Activated CD8-positive, alpha-beta memory T cell treated with anti-CD3 and anti-CD28 coated beads, Interleukin-2, amount 10 ng/mL, durations not matched to agents 7 days and 5 days (primary cell): ENCODE measurements at places on chromosomes 4 and X.

DNA sequence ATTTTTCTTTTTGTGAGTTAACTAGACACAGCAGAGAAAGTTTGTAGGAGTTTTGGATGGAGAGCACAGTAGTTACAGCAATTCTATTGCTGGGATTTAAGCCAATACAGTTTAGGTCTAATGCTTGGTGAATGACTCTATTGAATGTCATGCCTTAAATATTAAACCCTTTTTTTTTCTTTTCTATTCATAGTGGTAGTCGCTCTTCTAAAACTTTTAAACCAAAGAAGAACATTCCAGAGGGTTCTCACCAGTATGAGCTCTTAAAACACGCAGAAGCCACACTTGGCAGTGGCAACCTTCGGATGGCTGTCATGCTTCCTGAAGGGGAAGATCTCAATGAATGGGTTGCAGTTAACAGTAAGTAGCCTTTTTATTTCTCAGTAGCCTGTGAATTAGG is 34.8 kb upstream of the DCK start:
- DNase-seq = no peak

- DNase-seq = no peak
Measured at GRCh38 chrX:103806862-103807474, 25.1 kb downstream of the RAB9B start.

DNA sequence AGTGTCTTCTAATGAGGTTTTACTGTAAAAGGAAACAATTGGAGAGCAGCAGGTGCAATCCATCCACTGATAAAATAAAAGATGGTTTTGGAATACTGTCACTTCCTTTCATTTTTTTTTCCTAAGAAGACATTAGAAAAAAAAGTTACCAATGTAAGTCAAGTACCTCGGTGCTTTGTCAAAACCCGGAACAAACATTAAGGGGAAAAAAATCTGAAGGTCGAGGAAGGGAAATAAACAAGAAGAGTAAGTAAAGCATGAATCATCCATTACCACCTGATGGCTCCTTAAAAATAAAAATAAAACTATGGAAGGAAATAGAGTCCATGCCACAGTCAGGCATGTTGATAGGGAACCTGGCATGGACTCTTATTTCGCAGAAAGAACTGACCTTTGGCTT is 15.3 kb upstream of the XPNPEP2 start:
- DNase-seq = no peak

GRCh38 chrX:70769659-70770227 is 138.8 kb downstream of the TEX11 start:
- DNase-seq = no peak

DNA sequence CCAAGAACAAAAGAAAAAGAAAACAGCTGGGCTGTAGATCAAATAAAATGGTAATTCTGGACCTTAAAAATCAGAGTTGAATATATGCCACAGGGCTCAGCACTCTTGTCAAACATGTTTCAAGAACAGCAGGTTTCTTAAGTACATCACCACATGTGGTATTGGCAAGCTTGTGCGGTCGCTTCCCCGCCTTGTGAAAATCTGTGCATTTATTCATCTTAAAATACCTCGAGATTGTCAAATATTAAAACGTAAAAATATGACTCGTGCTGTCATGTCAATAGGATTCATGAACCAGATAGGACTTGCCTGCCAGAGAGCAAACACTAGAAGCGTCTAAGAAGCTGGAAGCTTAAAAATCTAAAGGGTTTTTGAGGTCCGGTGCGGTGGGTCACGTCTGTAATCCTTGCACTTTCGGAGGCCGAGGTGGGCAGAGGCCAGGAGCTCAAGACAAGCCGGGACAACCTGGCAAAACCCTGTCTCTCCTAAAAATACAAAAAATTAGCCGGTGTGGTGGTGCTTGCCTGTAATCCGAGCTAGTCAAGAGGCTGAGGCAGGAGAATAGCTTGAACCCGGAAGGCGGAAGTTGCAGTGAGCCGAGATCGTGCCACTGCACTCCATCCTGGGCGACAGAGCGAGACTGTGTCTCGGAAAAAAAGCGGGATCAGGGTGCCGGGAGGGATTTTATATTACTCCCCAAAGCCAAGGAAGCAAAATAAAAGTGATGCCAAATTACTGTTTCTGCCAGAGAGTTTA is 40.2 kb upstream of the TMEM154 start:
- no peak for DNase-seq

DNA sequence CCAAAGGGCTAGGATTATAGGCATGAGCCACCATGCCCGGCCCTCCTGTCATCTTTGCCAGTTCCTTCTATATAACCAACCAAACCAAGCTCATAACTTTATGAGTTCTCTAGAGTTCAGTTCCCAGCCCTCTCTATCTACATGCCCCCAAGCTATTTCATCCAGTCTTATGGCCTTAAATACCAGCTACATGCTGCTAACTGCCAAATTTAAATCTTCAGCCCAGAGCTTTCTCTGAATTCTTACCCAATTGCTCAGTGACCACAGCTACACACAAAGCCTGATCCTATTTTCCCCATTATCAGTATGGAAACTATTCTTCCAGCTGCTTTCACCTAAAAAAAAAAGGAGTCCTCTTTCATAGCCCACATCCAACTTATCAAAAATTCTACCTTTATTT is 23.1 kb downstream of the TMEM184C start:
- no peak for DNase-seq

GRCh38 chrX:111338095-111338698 is 67.9 kb upstream of the CAPN6 start:
- no peak for DNase-seq

GRCh38 chrX:13664020-13664419 is 11.1 kb downstream of the TCEANC start:
- no peak for DNase-seq

DNA sequence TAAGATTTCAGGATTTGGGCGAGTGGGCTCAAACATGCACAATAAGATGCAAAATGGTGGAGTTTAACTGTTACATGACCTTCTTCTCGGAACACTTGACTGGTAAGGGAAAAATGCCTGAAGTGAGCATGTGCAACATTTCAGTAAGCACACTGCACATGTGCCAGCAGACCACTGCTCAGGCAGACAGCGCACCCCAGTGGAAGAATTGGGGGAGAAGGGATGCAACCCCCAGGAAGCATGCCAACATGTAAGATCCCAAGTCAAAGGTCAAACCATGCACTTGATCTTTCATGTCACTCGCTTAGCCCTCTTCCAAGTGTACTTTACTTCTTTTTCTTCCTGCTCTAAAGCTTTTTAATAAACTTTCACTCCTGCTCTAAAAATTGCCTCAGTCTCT is 256.3 kb downstream of the CENPC start:
- DNase-seq = no peak

- no peak for DNase-seq
Measured at GRCh38 chrX:40483502-40483901, 97.3 kb upstream of the ATP6AP2 start.

DNA sequence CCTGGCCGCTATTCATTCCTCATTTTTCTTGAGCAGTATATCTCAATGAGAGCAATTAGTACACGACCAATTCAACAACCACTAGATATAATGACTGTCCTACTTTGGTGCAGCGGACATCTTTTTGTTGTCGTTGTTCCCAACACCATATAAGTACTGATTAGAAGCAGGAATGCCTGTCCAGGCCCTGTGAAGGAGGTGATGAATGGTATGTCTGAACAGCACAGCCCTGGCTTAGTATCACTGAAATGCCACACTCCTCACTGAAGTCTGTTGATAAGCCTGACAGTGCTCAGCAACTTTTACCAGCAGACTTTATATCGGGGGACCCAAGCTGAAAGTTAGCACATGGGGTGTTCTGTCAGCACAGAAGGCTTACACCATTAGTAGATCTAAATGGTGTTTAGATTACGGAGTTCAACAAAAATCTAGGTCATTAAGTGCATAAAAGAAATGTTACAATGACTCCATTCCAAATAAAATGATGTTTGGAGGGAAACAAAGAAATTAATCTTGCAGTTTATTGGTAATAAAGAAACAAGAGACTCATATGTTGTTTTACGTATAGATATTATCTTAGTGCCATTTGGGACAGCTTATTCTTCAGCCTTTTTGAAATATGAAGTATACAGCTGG is 228.3 kb upstream of the TTC29 start:
- DNase-seq = no peak

- peak; percentile 51 for DNase-seq
Measured at GRCh38 chr4:38782452-38783108, at the start of gene TLR10. TSS of gene TLR10 (minus strand) at chr4:38782990. CDS start at chr4:38775590, 7,400 bp downstream.

DNA sequence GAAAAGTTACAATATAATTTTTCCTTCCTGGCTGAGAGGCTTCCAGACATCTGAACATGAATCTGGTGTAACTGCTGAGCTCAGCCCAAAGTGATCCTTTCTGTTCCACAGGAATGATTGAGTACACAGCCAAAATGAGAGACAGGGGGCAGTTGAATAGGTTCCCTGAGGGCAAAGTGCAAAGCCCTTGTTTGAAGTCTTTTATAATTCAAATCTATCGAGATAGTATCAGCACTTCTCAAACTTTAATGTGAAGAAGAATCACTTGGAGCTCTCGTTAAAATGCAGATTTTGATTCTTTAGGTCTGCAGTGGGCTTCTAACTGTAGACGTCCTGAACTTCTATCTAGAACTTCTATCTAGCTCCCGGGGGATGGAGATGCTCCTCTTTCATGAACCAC is 54.4 kb upstream of the BMP2K start:
- no peak for DNase-seq

- DNase-seq = no peak
Measured at GRCh38 chr4:56330691-56331090, 56.6 kb downstream of the AASDH start.

GRCh38 chr4:169246279-169246678 is 24.5 kb downstream of the SH3RF1 start:
- no peak for DNase-seq

GRCh38 chr4:73479323-73479722 is 2.2 kb upstream of the AFM start:
- no peak for DNase-seq

GRCh38 chr4:145186729-145187128 is 6.3 kb upstream of the OTUD4 start:
- no peak for DNase-seq

GRCh38 chr4:38106311-38106710 is 146.1 kb downstream of the PTTG2 start:
- DNase-seq = no peak

DNA sequence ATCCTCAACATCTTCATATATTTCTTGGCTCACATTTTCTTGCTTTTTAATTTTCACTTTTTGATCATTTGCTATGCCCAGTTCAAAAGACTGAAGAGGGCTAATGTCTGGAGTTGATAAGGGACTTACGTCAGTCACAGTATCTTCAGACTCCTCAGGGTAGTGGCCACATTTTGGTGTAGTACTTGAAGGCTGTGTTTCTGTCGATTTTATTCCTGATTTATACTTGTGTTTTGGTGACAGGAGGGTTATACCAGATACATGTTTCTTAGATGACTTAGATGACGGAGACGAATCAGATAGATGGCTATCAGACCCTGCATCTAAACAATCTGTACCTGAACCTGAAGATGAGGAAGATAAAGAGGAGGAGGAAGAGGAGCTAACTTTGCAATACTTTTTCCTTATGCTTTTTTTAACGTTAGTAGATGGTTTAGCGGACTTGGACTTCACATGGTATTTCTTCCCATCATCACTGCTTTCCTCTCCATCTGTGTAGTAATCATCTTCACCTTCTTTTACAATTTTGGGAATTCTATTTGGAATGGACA is 13.4 kb downstream of the CFAP97 start:
- DNase-seq = no peak

- DNase-seq = no peak
Measured at GRCh38 chr4:119135721-119136121, at the start of gene MYOZ2. TSS of gene MYOZ2 (plus strand) at chr4:119135832. CDS start at chr4:119136526, 694 bp downstream.

GRCh38 chr4:152448038-152448707 is 87.7 kb downstream of the FBXW7 start:
- no peak for DNase-seq

DNA sequence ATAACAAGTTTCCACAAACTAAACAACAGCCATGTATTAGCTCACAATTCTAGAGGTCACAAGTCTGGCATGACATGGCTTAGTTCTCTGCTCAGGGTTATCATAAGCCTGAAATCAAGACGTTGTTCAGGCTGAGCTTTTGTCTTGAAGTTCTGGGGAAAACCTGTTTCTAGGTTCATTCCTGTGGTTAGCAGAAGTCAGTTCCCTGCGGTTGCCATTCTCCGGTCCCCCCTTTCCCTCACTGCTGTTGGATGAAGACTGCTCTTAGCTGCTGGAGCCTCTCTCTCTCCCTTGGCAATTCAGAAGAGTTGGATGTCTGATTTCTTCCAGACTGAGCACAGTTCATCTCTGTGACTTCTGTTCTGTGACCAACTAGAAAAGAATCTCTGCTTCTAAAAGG is 962.6 kb downstream of the PCDH7 start:
- no peak for DNase-seq

DNA sequence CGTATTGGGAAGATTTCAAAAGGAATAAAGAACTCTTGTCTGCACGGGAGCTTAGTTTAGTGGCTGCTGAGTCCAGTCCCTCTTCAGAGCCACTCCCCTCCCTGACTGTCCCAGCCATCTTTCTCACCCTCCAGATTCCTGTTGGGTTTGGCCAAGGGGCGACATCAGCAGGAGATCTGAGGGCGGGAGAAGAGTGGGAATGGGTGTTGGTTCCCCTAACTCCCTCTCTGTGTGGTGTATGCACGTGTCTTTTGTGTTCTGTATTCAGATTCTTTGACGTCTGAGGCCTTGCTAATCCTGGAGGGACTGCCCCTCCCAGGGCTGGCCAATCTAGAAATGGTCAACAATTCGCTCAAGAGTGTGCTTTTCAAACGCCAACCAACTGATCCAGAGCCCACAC is 37.4 kb downstream of the CYTL1 start:
- no peak for DNase-seq

DNA sequence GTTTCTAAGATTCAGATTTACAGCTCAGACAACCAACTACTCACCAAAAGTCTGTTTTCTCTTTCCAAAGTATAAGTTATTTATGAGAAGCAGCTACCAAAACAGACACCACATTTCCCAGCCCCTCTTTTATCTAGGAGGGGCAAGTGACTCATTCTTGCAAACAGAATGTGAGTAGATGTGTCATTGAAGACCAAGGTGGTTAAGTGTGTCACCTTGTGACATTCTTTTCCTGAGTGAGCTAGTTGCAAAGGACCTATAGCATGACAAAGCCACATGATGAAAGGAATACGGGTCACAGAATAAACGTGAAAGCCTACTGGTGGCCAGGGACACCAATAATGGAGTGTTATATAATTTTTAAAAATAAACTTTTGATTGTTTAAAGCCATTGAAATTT is 50.0 kb downstream of the SLC7A11 start:
- no peak for DNase-seq

- DNase-seq = no peak
Measured at GRCh38 chr4:149574971-149575370, 240.7 kb downstream of the IQCM start.

GRCh38 chr4:173763389-173763788 is 233.4 kb upstream of the HAND2 start:
- DNase-seq = no peak

GRCh38 chr4:75668596-75668995 is 4.6 kb downstream of the G3BP2 start:
- no peak for DNase-seq

DNA sequence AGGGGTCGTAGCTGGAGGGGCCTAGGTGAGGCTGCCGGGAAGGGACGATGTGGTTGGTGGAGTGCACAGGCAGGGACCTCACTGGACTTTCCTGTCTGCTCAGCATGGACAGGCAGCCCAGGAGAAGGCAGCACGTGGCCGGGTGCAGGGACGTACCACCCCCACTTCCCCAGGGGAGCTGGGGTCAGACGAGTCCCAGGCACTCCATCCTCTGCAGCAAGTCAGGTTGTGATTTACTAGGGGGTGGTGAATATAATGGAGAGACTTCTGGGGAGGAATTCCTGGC is 1.5 kb upstream of the CTBP1 start:
- DNase-seq = no peak

GRCh38 chrX:122868631-122869030 is 315.4 kb upstream of the GRIA3 start:
- no peak for DNase-seq

GRCh38 chr4:140150636-140150885 is 3.4 kb downstream of the MAML3 start:
- no peak for DNase-seq
